Fibroblast of skin of right biceps (primary cell): ENCODE measurements at places on chromosomes 5 and 9.
A peak's percentile ranks its signal among the peaks of the same experiment; 100 is the strongest.

GRCh38 chr9:124771867-124772679 lies 962 bp upstream of the NR6A1 start:
- peak; percentile 70 for DNase-seq

DNA sequence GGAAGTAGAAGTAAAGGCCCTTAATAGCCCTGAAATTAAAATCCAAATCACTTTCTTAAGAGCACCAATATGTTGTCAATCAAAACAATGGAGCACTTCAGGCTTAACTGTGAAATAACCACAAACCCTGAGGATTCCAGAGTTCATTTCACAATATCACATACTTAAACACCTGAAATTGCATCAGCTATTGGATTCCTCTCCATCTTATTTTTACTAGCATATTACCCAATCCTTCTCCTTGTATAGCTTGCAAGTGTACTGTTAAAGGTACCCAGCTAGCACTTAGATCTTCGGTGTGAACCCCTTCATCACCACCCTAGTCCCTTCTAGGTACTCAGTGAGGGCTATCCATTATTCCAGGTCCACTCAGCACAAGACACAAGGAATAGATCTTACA lies 287.3 kb downstream of the EFNA5 start:
- peak; percentile 15 for DNase-seq

GRCh38 chr5:124644138-124644537 lies 102.3 kb downstream of the ZNF608 start:
- DNase-seq, result peak; percentile 79

DNA sequence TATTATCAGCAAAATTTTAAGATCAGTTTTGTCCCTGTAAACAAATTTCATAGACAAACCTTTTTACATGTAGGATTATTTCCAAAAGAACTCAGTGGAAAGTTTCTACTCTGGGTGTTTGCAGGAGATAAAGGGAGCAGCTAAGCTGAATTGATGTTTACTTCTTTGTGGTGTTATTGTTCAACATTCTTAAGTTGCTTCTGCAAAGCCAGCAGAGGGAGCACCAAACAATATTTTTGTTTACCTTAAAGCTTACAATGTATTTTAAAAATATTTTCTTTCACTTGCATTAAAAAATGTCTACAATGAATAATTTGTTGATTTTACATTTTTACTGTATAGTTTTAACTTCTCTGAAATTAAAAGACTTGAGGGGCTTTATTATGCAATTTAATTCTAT lies 135.4 kb downstream of the ATG10 start:
- DNase-seq, result no peak

- no peak for DNase-seq
Observed at GRCh38 chr5:145161391-145161790, 673.8 kb downstream of the PRELID2 start.

DNA sequence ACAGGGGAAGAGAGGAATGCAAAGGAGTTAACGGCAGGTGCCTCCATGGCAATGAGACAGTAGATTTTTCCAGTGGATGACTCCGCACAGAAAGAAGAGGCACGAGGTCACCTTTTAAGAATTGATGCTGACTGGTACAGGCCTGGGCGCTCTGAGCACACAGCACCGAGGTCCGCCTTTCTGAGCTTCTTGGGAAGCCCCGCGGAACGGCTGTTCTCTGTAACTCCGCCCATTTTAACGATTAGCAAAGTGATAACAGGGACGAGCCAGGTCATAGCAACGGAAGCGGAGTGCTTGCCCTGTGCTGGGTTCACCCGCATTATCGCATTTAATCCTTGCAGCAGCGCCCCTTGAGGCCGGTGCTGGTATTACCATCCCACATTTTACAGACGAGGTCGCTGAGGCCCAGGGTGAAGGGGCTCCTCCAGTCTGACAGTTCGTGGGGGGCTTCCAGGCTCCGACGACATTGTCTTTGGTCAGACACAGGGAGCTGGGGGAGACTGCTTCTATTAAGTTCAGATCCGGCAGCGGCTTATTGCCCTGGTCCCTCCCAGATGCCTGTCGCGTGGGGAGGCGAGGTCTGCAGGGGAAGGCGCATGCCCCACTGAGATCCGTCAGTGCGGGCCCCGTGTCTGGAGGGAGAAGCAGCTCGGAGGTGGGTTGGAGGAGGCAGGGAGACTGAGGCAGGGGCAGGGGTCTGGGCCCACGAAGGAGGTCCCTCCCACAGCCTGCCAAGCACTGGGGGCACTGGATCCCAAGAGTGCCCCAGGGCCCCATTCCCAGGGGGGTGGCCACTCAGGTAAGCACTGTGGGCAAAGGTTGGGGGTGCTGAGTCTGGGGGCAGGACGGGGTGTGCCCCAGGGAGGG lies 22.3 kb upstream of the HMCN2 start:
- peak; percentile 44 for DNase-seq

DNA sequence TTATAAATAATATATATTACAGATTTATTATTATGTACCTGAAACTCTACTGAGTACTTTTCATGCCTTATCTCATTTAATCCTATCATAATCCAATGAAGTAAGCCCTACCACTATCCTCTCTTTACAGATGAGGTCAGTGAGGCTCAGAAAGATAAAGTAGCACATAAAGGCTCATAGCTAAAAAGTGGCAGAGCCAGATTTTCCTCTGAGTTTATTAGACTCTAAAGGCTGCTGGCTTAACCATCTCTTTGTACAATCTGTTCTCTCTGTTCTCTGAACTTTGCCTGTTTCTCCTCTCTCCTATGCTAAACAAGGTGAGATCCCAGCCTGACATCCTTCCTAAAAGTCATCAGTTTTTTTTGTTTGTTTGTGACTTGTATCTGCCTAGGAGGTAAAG lies 311.2 kb downstream of the KCTD16 start:
- no peak for DNase-seq

DNA sequence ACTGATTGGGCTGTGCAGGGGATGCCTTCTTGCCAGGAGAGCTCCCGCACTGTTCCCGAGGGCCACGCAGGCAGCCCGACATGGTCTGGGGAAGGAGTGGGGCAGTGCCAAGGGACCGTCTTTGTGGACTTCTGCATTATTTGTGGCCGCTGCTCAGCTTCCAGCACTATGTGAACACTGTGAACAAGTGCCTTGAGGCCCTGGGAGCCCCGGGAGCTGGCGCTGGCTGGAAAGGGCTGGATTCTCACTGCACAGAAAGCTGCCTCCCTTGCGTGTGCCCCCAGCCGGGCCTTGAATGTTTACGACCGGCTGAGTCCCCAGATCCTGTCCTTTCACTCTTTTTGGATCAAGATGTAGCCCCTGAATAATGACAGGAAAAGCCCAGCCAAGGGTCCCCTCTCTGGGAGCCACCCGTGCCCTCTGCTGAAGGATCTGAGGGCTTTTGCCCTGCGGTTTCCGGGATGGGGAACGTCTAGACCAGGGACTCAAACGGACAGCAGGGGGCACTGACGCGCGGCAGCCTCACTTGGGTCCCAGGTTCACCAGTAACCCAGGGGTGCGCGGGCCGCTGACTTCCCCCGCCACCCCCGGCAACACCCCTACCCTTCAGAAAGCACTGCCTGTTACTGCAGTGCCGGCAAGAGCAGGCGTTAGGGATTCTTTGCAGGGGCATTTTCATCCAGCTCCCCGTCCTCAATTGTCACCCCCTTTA lies 98.9 kb upstream of the FCN2 start:
- DNase-seq, result no peak

DNA sequence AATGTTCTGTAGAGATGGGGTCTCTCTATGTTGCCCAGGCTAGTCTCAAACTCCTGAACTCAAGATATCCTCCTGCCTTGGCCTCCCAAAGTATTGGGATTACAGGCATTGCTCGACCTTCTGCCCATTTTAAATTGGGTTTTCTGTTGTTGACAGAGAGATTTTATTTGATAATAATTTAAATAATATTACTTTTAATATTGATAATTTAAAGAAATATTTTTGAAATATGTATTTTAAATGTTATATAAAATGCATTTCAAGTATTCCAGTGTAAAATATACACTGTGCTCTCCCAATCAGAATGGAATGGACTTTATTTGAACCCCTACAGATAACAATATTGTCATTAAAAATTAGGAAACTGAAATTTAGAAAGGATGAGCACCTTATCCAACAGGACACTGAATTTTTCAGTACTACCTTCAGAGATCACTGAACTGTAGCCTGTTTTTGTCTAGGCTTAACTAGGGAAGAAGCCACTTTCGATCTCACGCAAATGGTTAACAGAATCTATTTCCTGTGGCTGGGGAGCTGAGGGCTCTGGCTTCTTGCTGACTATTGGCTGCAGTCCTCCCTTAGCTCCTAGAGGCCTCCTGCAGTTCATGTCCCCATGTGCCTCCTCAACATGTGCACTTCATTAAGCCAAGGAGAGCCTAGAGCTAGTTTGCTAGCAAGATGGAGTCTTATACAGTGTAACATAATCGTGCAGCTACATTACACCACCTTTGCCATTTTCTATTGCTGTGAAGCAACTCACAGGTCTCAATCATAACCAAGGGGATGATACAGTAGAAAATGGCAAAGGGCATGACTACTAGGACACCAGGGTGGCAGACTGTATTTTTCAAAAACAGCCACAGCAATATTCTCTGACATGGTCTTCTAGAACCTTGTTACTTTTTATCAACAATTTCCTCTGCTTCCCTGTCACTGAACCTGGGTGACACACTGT lies 150.0 kb downstream of the CDC42SE2 start:
- DNase-seq, result peak; percentile 46

- DNase-seq, result peak; percentile 46
Observed at GRCh38 chr5:165630261-165630778, 2124.9 kb downstream of the MAT2B start.

DNA sequence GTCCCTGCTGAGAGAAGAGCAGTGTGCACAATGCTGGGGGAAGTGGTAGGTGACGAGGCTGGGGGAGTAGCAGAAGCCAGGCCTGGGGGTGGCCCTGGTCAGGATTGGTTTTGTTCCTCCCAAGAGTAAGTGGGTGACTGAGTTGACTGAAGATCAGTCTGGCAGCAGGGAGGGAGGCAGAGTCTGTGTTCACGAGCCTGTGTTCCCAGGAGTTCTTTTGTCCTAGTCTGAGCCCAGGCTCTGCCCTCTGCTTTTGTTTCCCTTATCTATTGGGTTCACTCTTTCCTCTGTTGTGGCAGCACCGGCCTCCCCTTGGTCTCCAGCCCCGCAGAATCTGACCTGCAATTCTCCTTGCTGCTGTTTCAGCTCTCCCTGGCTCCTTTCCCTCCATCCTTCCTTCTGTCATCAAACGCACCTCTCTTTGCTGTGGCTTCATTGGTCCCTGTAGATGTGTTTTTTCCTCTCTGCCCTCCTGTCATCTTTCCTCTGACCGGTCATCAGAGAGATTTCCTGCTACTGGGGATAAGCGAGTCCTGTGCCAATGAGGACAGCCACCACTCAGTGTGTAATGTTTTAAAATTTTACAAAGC lies 607.4 kb downstream of the KIF4B start:
- no peak for DNase-seq

DNA sequence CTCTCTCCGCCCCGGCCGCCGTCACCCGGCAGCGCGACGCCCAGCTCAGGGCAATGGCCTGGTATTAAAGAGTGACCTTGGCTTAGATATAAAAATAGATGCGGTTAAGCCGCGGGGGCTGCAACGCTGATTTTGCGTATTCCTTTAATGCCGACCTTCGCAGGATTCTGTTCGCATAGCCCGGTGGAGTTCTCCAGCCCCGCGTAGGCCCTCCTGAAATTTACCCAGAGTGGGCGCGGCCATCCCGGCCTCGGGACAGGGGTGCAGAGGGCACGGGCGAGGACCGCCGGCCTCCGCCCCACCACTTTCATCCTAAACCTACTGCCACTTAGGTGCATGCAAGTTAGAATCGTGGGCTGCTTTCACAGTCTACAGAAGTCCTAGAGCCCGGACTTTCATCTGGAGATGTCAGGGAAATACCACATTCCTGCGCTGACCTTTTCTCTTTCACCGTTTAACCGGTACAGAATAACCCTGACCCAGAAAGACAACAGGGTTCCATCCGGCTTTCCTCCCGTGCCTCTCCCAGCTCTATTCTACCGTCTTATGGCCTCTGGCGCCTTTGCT lies 492 bp upstream of the FAM169A start:
- DNase-seq, result no peak

- DNase-seq, result peak; percentile 96
Observed at GRCh38 chr5:159975462-159976019, 33.4 kb upstream of the TTC1 start.

GRCh38 chr5:139767960-139768359 lies 27.6 kb upstream of the PSD2 start:
- no peak for DNase-seq

DNA sequence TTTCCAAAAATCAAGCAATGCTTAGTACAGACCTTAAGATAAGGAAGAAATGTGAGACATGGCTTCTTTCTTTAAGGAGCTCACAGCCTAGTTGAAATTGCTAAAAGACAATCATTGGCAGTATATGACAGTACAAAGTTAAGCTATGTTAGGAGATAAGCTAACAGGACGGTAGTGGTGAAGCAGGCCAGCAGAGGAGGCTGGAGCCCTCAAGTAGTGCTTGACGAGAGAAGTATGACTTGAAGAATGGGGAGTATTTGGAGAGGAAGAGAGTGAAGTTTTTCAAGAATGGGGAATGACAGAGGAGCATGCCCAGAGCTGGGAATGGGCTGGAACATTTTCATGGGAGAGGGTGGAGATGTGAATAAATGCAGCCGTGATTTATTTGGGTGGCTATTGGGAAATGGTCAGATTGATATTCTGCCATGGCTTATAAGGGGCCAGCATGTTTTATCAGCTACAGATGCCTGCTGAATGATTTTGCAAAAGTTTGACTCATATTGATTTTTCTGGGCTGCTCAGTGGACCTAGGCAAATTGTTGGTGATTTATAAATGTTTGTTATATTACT lies 43.7 kb downstream of the LURAP1L start:
- peak; percentile 61 for DNase-seq

DNA sequence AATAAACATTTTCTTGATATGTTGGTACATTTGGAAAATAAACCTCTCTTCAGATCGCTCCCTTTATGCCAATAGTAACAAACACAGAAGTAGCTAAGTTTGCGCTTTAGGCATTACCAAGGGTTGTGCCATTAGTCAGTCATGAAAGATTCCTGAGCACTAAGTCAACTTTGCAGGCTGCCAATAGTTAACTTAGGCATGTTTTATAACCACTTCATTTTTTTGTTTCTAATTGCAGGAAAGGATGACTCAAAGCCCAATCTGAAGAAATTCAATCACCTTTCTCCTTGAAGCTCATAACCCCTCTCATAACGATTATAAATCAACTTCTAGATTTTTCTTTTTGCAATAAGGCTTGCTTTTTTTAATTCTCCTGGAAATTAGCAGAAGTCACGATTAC lies 517.0 kb downstream of the AGTPBP1 start:
- DNase-seq, result peak; percentile 91

- no peak for DNase-seq
Observed at GRCh38 chr5:142317753-142318152, 7.1 kb downstream of the SPRY4 start.
